Fibroblast of lung (primary cell): ENCODE measurements at places on chromosomes 7 and 10. TPM values are rescaled to one million over a fixed set of nuclear protein-coding genes. Genes with fewer than 3 reads are reported as not detected.

Gene FOXK1
- 5.2 and 8.2 TPM in 2 replicates for polyA plus RNA-seq

- no peak for DNase-seq
- no peaks in the 10 kb centered on the region for H3K27me3 ChIP-seq
- H3K4me3 ChIP-seq, result no peak overlapping the region
- H3K27ac ChIP-seq, result no peak overlapping the region
- no peaks in the 10 kb centered on the region for H3K4me1 ChIP-seq
- peaks cover 2% of the 10 kb centered on the region for H3K36me3 ChIP-seq
Observed at GRCh38 chr7:140350056-140350455, 48.3 kb downstream of the SLC37A3 start.

DNA sequence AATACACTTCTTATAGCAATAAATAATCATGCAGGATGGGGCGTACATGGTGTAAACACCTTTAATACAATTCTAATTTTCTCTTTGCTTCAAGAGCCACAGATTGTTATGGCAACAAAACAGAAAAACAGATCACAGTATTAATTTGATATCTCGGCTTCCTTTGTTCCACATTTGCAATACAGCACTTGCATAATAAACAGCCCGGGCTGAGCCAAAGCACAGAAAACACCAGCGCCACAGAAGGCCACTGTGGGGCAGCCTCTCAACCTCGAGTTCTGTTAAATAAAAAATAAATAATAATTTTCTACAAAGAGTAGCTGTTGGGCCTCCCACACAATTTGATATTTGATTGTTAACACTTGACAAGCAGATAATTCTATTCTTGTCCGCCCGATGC lies 255.9 kb downstream of the USP6NL start:
- no peaks in the 10 kb centered on the region for H3K36me3 ChIP-seq
- H3K27ac ChIP-seq, result no peak overlapping the region
- no peak for DNase-seq
- no peak overlapping the region for H3K4me3 ChIP-seq
- no peaks in the 10 kb centered on the region for H3K27me3 ChIP-seq

GRCh38 chr10:52318822-52319464 lies 4.9 kb downstream of the DKK1 start:
- peak; percentile 96 for DNase-seq
- peak overlapping the region; percentile 82 for H3K27ac ChIP-seq
- H3K4me1 ChIP-seq, result peaks cover 13% of the 10 kb centered on the region
- peak overlapping the region; percentile 0 for H3K4me3 ChIP-seq
- H3K36me3 ChIP-seq, result no peaks in the 10 kb centered on the region

Gene SKAP2
- polyA plus RNA-seq, result 14.2 and 25.9 TPM in 2 replicates

Gene CRHR2
- not detected in 2 replicates for polyA plus RNA-seq

DNA sequence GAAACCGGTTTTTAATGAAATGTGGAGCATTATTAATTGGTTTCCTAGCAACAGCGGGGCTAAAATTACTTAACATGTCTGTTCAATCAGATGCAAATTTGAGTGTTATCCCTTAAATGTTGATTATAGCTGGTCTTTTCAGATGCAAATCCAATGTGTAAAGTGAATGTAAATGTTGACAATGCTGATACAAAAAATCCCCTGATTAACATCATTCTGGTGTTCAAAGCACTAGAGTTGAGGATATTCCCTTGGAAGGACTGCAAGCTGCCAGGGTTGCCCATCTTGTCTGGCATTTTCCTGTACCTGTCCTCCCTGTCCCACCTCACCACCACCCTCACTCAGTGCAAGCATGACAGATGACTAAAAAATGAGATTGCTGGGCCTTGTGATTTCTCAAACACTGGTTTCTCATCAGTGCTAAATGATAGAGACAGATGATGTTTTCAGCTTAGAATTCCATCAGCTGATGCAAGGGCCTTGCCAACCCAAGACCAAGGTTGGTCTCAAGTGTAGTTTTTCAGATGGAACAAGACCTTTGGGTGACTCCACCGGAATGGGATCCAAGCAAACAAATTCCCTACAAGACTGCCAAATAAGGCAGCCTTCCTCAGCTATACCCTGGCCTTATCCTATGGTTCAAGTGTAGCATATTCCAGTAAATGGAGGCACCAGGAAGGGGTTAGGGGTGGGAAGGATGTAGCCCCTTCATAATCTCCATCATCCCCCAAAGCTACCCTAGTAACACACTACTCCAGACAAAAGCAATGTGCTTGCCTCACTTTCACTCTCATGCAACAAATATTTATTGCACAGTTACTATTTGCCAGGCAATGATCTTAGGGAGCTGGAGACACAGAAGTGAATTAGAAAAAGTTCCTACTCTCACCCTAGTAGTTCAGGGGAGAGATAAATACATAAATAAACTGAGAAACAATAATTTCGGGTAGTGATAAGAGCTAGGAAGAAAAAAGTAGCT lies 54.9 kb downstream of the JAZF1 start:
- no peaks in the 10 kb centered on the region for H3K27me3 ChIP-seq
- H3K4me3 ChIP-seq, result no peak overlapping the region
- H3K27ac ChIP-seq, result no peak overlapping the region
- DNase-seq, result peak; percentile 51
- peaks cover 2% of the 10 kb centered on the region for H3K4me1 ChIP-seq

- no peaks in the 10 kb centered on the region for H3K36me3 ChIP-seq
- H3K27me3 ChIP-seq, result no peaks in the 10 kb centered on the region
- no peak overlapping the region for H3K27ac ChIP-seq
- H3K4me1 ChIP-seq, result peaks cover 2% of the 10 kb centered on the region
Observed at GRCh38 chr7:17054836-17055235, 173.1 kb upstream of the AGR3 start.

- no peak overlapping the region for H3K27ac ChIP-seq
- no peaks in the 10 kb centered on the region for H3K36me3 ChIP-seq
- H3K4me3 ChIP-seq, result no peak overlapping the region
- H3K4me1 ChIP-seq, result no peaks in the 10 kb centered on the region
Observed at GRCh38 chr7:116293139-116293538, 82.8 kb downstream of the TES start.

GRCh38 chr10:62057850-62058249 lies 156.4 kb downstream of the ARID5B start:
- DNase-seq, result no peak
- H3K27me3 ChIP-seq, result no peaks in the 10 kb centered on the region
- H3K36me3 ChIP-seq, result peaks cover 27% of the 10 kb centered on the region
- peaks cover 30% of the 10 kb centered on the region for H3K4me1 ChIP-seq
- peak overlapping the region; percentile 2 for H3K4me3 ChIP-seq

DNA sequence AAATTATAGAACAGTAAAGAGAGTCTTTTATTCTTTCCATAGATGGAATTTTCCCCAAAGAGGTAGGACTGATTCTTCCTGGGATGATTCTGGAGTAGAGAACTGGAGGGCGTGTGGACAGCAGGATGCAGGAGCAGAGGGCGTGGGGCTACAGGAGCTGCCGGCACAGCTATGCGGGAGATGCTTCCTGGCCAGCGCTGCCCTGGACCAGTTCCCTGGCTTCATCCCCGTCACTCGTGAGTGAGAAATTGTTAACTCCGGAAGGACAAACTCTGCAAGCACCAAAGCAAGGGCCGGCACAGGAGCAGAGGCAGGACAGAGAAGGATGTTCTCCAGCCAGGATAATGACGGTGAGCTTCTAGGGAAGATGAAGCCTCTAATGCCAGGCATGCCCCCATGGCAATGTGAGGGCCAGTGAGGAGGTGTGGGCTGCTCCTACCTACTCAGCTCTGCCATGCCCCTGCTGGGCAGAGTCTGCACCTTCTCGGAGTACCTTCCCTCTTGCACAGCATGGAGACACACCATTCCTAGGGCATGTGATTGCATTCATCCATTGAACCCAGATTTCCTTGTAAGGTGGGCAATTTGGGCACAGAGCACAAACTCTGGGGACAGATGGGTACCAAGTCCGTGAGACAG lies 760.9 kb upstream of the IGFBP3 start:
- H3K4me1 ChIP-seq, result no peaks in the 10 kb centered on the region
- H3K4me3 ChIP-seq, result no peak overlapping the region
- H3K27ac ChIP-seq, result no peak overlapping the region
- DNase-seq, result no peak

DNA sequence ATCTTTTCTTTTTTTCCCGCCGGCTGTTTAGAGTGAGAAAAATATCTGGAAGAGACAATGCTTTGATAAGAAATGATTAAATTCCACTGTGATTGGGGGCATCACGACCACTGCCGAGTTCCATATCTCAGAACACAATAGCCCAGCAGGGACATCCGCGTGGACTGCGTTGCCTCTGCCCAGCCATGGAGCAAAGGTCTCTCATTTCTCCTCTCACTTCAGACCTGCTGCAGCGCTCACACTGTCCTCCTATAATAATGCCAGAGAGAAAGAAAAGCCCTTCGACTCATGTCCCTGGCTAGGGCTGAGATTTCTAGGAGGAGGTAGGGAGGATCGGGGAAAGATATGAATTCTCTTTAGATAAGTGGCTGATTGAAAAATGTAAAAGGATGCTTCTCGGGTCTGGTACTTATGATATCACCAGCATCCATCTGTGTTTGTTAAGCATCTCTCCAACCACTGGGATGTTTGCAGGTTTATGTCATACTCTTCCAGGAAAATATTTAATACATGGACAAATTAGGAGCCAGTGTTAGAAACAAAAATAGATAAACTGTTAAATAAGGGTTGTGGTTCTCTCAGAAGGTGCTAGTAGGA lies 472.9 kb upstream of the AKR1E2 start:
- peaks cover 2% of the 10 kb centered on the region for H3K4me1 ChIP-seq
- no peaks in the 10 kb centered on the region for H3K27me3 ChIP-seq
- H3K27ac ChIP-seq, result no peak overlapping the region
- no peak overlapping the region for H3K4me3 ChIP-seq
- no peaks in the 10 kb centered on the region for H3K36me3 ChIP-seq

DNA sequence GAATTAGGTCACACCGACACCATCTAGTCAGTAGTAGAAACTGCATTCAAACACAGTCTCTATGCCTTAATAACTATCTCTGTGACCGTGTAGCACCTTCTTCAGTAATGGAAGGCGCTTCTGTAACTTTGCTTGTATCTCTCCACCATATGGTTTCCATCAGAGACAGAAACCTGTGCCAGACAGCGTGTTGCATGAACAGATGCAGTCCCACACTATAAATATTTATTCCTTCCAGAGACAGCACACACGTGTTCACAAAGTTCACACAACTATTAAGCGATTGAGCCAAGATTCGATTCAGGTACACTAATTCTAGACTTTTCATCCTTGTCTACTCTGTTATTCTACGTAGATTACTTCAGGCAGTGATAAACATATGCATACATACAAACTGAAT lies 873.9 kb upstream of the MBL2 start:
- H3K4me1 ChIP-seq, result no peaks in the 10 kb centered on the region
- H3K27me3 ChIP-seq, result no peaks in the 10 kb centered on the region

GRCh38 chr7:116692401-116693308 lies 20.7 kb downstream of the MET start:
- DNase-seq, result peak; percentile 79
- H3K4me1 ChIP-seq, result peaks cover 5% of the 10 kb centered on the region
- H3K4me3 ChIP-seq, result peak overlapping the region; percentile 13
- no peaks in the 10 kb centered on the region for H3K27me3 ChIP-seq

Gene ASIC3
- 0.05 and 0.07 TPM in 2 replicates for polyA plus RNA-seq

GRCh38 chr10:124710266-124710881 lies 33.8 kb downstream of the FAM53B start:
- H3K4me3 ChIP-seq, result no peak overlapping the region

Gene LAMB1
- polyA plus RNA-seq, result 136 and 428 TPM in 2 replicates

DNA sequence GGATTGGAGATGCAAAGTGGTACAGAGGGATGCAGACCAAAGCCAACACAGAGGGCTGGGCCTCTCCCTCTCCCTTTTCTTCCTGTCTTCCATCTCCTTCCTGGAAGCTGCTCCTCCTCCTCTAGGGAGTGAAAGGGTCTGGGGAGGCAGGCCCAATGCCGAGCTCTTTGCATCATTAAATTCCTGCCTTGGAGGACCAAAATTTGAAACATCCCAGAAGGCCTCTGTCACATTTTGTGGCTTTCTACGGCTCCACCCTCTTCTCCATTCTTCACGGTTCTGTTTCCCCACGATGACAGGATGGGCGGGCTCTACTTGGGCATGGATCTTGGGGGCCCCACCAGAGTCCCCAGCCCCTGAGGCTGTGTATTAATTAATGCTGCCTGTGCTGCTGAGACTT lies 76.4 kb downstream of the NEURL1 start:
- no peak overlapping the region for H3K27ac ChIP-seq
- peaks cover 9% of the 10 kb centered on the region for H3K27me3 ChIP-seq
- no peaks in the 10 kb centered on the region for H3K36me3 ChIP-seq
- H3K4me1 ChIP-seq, result no peaks in the 10 kb centered on the region
- no peak for DNase-seq
- H3K4me3 ChIP-seq, result no peak overlapping the region

DNA sequence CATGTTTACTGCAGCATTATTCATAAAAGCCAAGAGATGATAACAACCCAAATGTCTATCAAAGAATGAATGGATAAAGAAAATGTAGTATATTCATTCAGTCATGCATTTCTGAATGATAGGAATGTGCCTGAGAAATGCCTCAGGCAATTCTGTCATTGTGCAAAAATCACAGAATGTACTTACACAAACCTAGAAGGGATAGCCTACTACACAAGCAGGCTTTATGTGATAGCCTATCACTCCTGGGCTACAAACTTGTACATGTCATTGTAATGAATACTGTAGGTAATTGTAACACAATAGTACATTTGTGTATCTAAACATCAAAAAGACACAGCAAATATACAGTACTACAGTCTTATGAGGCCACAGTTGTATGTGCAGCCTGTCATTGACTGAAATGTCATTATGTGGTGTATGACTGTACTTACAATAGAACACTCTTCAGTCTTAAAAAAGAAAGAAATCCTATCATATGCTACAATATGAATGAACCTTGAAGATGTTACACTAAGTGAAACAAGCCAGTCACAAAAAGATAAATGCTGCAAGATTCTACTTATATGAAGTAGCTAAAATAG lies 141.8 kb upstream of the GPR22 start:
- no peaks in the 10 kb centered on the region for H3K36me3 ChIP-seq
- peak; percentile 50 for DNase-seq
- no peaks in the 10 kb centered on the region for H3K27me3 ChIP-seq
- H3K4me1 ChIP-seq, result no peaks in the 10 kb centered on the region
- H3K27ac ChIP-seq, result no peak overlapping the region
- no peak overlapping the region for H3K4me3 ChIP-seq

DNA sequence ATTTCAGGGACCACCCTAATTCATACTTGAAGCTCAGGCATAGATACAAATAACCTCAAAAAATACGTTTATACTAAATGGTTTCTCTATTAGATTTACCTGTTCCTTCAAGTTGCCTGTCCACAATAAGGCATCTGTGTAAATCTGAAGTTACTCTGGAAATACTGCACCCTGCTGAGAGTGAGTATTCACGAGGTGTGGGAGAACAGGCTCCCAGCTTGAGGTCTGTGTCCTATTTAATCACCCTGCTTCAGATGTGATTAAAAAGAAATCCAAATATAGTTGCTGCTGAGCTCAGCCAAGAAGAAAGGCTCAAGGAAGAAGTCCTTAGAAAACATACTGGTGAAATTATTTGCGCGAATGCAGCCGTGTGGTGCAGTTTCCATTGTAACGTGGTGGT lies 136.8 kb downstream of the KLF6 start:
- no peak for DNase-seq
- no peak overlapping the region for H3K4me3 ChIP-seq
- no peaks in the 10 kb centered on the region for H3K36me3 ChIP-seq
- H3K27ac ChIP-seq, result no peak overlapping the region
- H3K27me3 ChIP-seq, result no peaks in the 10 kb centered on the region
- no peaks in the 10 kb centered on the region for H3K4me1 ChIP-seq

GRCh38 chr10:121323443-121323842 lies 274.8 kb downstream of the FGFR2 start:
- H3K27ac ChIP-seq, result no peak overlapping the region
- no peaks in the 10 kb centered on the region for H3K4me1 ChIP-seq
- DNase-seq, result no peak
- H3K4me3 ChIP-seq, result no peak overlapping the region

GRCh38 chr10:68572151-68572550 lies 12.0 kb downstream of the TET1 start:
- peaks cover 3% of the 10 kb centered on the region for H3K36me3 ChIP-seq
- no peaks in the 10 kb centered on the region for H3K27me3 ChIP-seq
- DNase-seq, result no peak
- H3K27ac ChIP-seq, result no peak overlapping the region
